ENCODE measurements at places on chromosomes 3 and 15. TPM values are rescaled to one million over a fixed set of nuclear protein-coding genes. Genes with fewer than 3 reads are reported as not detected.

DNA sequence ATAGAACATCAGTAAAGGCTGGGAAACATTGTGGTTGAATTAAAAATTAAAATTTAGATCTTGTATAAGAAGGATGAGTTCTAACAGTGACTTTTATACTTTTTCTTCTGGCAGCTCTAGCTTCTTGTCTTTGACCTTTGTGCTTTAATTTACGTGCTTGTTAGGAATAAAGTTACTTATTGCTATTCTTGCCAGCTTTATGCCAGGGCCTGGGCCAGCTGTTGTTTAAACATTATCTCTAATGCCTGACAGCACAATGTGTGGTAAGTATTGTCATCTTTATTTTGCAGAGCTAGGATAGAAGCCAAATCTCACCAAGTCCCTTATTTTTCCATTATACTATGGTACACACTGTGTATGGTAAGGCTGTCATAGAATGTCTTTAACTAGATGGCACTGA, 766.7 kb upstream of the GOLIM4 start:
- H3K4me3 ChIP-seq, result no peak overlapping the region
- no peaks in the 10 kb centered on the region for H3K36me3 ChIP-seq
- no peaks in the 10 kb centered on the region for H3K27me3 ChIP-seq
- H3K27ac ChIP-seq, result no peak overlapping the region
- DNase-seq, result no peak
- H3K4me1 ChIP-seq, result no peaks in the 10 kb centered on the region

DNA sequence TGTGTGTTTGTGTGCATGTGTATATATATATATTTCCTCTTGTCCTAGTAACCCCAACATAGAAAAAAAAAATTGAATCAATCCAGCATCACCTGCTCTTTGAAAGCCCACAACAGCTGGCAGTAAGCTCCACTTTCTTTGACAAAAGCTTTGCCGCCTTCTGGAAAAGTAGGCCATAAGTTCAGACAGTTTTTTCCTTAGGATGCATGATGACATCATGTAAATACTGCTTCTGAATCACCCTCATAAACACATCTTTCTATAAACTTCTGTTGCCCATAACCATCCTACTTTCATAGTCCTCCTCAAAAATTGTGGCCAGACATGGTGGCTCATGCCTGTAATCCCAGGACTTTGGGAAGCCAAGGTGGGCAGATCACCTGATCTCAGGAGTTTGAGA, 67.4 kb downstream of the CSNK1G1 start:
- H3K27ac ChIP-seq, result no peak overlapping the region
- H3K4me1 ChIP-seq, result peaks cover 6% of the 10 kb centered on the region
- H3K27me3 ChIP-seq, result no peaks in the 10 kb centered on the region
- peaks cover 5% of the 10 kb centered on the region for H3K36me3 ChIP-seq
- no peak for DNase-seq
- H3K4me3 ChIP-seq, result no peak overlapping the region

GRCh38 chr3:37320276-37320675, 145.9 kb upstream of the LRRFIP2 start:
- H3K27ac ChIP-seq, result peak overlapping the region; percentile 76
- no peak overlapping the region for H3K4me3 ChIP-seq
- no peak for DNase-seq
- H3K4me1 ChIP-seq, result peaks cover 49% of the 10 kb centered on the region
- H3K36me3 ChIP-seq, result peaks cover 51% of the 10 kb centered on the region

The LRRC31 gene
- not detected for total RNA-seq

DNA sequence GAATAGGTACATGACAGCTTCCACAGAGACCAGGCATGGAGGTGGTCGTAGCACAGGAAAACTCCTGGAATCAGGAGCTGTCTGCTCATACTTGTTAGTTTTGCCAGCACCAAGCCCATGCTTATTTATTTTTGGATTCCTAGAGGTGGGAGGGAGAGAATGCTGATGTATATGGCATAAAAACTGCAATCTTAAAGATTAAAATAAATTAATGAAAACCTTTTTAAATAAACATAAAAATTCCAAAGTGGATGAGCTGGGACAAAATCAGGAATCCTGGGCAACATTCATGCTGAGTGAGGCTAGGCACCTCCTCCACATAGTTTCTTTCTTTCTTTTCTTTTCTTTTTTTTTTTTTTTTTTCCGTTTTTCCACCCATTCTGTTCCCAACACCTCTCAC, 14.3 kb upstream of the BCL6 start:
- H3K36me3 ChIP-seq, result peaks cover 30% of the 10 kb centered on the region
- DNase-seq, result no peak
- H3K27me3 ChIP-seq, result peaks cover 8% of the 10 kb centered on the region

GRCh38 chr3:114380233-114380651, 86.4 kb downstream of the TIGIT start:
- H3K4me1 ChIP-seq, result no peaks in the 10 kb centered on the region
- no peak for DNase-seq
- no peak overlapping the region for H3K4me3 ChIP-seq
- H3K36me3 ChIP-seq, result no peaks in the 10 kb centered on the region
- H3K27me3 ChIP-seq, result peaks cover 3% of the 10 kb centered on the region

DNA sequence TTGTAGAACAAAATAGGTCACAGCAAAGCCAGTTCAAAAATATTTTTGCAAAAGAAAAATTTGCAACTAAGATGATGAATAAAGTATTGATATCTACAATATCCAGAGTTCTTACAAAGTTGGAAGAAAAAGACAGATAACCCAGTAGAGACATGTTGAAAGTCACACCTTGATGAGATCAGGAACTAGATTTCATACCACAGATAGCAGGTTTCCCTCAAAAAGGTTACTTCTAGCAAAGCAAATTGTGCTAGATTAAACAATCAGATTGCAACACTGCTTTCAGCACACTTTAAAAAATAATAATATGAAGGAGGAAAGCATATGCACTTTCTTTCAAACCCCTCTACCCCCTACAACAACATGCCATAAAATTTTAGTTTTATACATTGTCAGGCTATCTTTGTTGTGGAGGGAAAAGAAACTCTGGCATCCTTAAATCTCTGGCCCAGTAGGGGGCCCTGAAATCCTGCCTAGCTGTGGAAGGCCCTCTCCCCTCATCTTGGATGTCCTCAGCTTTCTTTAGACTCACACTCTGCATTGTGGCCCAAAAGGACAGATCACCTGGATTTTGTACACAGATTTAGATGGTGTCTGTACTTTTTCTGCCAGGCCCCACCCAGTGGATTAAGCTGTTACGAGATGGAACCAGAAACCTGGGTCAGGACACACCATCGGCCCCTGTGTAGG, 50.9 kb downstream of the CCR3 start:
- H3K4me1 ChIP-seq, result peaks cover 77% of the 10 kb centered on the region
- peak overlapping the region; percentile 63 for H3K4me3 ChIP-seq
- no peak for DNase-seq
- H3K27ac ChIP-seq, result peak overlapping the region; percentile 95
- no peaks in the 10 kb centered on the region for H3K27me3 ChIP-seq

The GP5 gene
- 0.31 TPM for total RNA-seq

- peaks cover 8% of the 10 kb centered on the region for H3K27me3 ChIP-seq
- peaks cover 6% of the 10 kb centered on the region for H3K4me1 ChIP-seq
- no peak overlapping the region for H3K4me3 ChIP-seq
- H3K36me3 ChIP-seq, result no peaks in the 10 kb centered on the region
- no peak overlapping the region for H3K27ac ChIP-seq
- DNase-seq, result no peak
Measured at GRCh38 chr3:33887478-33887877, 89.0 kb downstream of the PDCD6IP start.

The ZNF620 gene
- total RNA-seq, result 6.0 TPM

DNA sequence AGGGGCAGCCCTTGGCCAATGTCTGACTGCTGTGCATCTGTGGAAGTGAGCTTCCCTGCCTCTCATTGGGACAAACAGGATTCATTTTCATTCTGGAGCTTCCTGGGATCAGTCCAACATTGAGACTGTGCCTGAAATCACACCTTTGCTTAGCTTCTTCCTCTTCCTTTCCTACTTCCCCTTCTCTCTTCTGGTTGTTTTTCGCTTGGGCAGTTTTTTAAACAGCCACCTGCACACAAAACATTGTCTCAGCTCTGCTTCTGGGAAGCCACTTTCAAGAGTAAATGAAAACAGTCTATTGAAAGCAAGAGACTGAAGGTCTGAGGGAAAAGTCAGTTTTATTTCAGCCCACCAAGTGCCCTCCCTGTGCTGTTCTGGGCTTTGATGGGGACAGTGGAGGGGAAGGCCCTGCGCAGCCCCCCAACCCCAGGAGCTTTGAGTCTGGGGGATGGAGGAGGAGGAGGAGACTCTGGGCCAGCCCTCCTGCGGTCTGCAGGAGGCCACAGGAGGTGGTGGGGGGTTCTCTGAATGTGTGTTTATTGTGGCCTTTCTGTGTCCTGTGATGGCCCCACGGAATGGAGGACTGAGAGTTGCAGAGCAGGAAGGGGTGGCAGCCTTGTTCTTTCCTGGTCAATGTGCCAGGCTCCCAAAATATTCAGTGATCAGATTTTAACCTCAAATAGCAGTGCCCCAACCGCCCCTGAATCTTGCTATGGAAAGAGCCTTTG, 7.8 kb upstream of the ISLR2 start:
- no peak overlapping the region for H3K27ac ChIP-seq
- H3K36me3 ChIP-seq, result no peaks in the 10 kb centered on the region
- H3K27me3 ChIP-seq, result peaks cover 39% of the 10 kb centered on the region
- peaks cover 9% of the 10 kb centered on the region for H3K4me1 ChIP-seq
- DNase-seq, result no peak

The SLC22A13 gene
- total RNA-seq, result 0.78 TPM

- no peak for DNase-seq
- H3K36me3 ChIP-seq, result no peaks in the 10 kb centered on the region
- no peaks in the 10 kb centered on the region for H3K4me1 ChIP-seq
- peaks cover 8% of the 10 kb centered on the region for H3K27me3 ChIP-seq
Measured at GRCh38 chr3:170727754-170728153, 141.9 kb upstream of the SLC7A14 start.

The SLC28A1 gene
- total RNA-seq, result not detected

- H3K4me3 ChIP-seq, result no peak overlapping the region
- H3K36me3 ChIP-seq, result no peaks in the 10 kb centered on the region
- H3K27ac ChIP-seq, result no peak overlapping the region
- no peaks in the 10 kb centered on the region for H3K4me1 ChIP-seq
Measured at GRCh38 chr3:138046955-138047354, 37.0 kb downstream of the CLDN18 start.

The OCA2 gene
- total RNA-seq, result not detected

DNA sequence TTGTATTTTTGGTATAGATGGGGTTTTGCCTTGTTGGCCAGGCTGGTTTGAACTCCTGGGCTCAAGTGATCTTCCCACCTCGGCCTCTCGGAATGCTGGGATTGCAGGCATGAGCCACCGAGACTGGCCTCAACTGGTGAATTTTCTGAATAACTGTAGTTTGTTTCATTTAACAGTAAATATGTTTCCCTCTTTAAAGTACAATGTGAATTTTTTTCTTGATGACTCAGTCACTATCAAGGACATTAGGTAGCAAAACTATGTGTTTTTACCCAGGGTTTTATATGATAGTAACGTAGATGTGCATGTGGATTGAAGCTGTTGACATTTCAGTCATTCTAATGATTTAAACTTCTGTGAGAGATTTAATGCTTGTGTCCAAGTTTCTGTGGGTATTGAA, 40.2 kb upstream of the MAPKBP1 start:
- H3K4me3 ChIP-seq, result no peak overlapping the region
- H3K27me3 ChIP-seq, result no peaks in the 10 kb centered on the region
- H3K27ac ChIP-seq, result no peak overlapping the region
- H3K36me3 ChIP-seq, result peaks cover 20% of the 10 kb centered on the region
- no peak for DNase-seq
- no peaks in the 10 kb centered on the region for H3K4me1 ChIP-seq

The PRR20G gene
- not detected for total RNA-seq

The KLHL24 gene
- 8.7 TPM for total RNA-seq

The HDC gene
- 2.1 TPM for total RNA-seq
